ENCODE measurements at places on chromosomes 5 and 9.

- DNase-seq: no peak
Measured at GRCh38 chr5:170190436-170191134, 42.2 kb upstream of the C5orf58 start.

DNA sequence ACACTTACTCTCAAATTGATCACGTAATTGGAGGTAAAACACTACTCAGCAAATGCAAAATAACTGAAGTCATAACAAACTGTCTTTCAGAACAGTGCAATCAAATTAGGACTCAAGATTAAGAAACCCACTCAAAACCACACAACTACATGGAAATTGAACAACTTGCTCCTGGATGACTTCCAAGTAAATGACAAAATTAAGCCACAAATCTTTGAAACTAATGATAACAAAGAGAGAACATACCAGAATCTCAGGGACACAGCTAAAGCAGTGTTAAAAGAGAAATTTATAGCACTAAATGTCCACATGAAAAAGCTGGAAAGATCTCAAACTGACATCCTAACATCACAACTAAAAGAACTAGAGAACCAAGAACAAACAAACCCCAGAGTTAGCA, 540.5 kb upstream of the CDH18 start:
- no peak for DNase-seq

- DNase-seq: no peak
Measured at GRCh38 chr5:90408571-90409317, 812 bp downstream of the CETN3 start.

DNA sequence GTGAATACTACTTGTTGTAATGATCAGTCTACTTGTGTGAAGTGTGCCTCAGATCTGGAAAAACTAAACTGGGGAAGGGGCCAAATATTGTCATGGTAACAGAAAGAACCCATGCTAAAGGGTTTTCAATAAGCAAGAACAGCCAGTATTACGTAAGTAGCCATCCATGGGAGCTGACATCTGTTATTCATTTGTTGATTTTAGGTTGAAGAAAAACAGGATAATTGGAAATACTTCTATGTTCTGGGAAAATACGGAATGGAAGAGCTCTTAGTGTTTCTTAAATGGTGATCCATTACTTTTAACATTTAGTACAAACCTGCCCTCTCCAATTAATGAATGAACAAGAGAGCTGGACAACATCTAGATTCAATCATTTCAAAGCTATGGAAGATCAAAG, 485.8 kb downstream of the NTRK2 start:
- no peak for DNase-seq

DNA sequence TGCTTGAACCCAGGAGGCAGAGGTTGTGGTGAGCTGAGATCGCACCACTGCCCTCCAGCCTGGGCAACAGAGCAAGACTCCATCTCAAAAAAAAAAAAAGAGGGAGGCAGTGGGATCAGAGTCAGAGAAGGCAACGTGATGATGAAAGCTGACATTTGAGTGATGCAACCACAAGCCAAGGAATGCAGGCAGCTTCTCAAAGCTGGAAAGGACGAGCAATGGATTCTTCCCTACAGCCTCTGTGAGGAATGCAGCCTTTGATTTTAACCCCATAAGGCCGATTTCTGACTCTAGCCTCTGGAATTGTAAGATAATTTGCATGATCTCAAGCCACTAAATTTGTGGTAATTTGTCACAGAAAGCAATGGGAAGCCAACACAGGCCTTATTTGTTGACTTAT, 9.8 kb downstream of the TGFBI start:
- no peak for DNase-seq

Measured in RWPE1 (cell line).